ENCODE measurements at places on chromosomes 5 and 9.

DNA sequence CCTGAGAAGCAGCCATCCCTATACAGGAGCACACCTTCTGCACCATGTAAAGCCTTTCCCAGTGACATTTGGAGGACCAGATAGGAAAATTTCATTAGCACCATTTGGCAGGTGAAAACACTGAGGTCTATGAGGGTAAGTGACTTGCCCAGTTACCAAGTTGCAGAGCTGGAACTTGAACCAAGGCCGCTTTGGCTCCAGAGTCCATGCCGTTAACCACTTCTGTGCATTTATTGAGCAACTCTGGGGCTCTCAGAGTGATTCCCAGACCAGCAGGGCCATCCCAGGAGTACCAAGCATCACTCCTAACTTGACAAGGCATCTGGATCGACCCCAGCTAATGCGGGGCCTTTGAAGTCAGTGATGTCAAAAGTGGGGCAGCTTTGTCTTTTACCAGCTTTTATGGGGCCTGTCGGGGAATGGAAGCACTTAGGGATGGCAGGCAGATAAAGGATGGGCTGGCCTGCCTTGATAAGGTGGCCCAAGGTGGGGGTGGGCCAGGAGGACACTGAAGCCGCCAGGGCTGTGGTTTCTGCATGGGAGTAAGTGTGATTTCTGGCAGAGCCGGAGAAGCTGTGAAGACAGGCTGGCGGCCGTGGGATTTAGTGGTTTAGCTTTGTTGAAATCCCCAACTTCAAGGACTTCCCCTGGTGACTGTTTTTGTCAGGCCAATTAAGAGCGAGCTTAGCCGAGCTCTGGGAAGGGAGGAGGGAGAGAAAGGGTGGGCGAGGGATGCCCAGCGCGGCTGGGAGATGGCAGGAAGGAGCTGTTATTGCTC, 127.3 kb downstream of the MACROH2A1 start:
- DNase-seq = no peak

- no peak for DNase-seq
These were observed 41.9 kb upstream of the SAP30L start for GRCh38 chr5:154403776-154404387.

DNA sequence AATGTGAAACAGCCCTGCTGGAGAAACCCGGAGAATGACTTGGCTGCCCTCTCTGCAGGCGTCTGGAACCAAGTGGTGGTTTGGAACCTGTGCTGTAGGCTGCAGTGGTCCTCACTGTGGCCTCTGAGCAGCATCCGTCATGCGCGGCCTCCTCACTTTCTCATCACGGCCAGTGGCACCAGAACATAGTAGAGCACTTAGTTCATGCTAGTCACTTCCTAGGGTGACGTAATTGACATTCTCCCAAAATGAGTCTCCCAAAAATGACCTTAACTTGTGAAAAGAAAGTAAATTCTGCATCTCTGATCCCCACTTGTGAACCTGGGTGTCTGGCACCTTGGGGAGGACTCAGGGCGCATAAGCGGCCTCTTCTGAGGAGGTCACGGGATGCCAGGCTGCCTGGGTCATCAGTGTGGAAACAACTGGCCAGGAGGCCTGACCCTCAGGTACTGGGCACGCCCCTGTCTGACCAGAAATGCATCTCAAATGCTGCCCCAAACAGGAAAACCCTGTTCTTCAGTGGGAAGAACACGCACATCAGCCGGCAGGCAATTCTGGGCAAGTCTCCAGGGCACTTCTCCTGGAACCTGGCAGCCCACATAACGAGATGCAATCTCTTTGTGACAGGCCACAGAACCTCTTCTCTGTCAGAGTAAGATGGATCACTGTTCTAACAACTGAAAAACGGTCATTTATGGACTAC, 36.6 kb upstream of the SPTLC1 start:
- no peak for DNase-seq

GRCh38 chr9:126531035-126531571, 82.6 kb upstream of the LMX1B start:
- no peak for DNase-seq

DNA sequence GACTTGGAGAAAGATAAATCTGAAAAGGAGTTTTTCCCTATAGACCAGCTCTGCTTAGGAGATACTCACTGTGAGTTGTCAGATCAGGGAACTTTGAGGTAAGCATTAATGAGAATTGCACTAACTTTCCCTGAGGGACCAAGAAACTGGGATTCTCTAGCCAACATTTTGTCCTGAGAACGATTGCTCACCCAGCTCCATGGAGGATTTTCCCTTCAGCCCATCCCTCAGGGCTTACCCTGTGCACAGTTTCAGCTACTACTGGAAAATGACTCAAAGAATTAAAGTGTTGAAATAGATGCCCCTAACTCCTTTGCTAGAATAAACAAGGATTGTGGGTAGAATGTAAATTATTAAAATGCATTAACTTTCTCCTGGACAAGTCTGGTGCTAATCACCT, 237.2 kb upstream of the IL12B start:
- no peak for DNase-seq

DNA sequence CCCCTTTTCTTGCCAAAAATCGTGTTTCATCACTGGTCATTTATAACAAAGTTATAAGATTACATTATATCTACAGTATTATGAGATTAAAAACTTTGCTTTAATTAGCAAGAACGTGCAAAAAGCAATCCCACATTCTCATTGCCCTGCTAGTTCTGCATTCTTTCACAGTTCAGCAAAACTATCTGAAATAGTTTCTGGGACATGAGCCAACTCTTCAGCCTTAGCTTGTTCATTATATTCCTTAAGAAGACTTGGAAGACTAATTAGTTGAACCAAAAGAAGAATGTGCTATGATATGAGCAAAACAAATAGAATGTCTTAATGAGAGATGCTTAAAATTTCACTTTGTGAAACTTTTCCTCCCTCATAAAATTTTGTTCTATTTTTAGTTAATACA, 76.7 kb downstream of the ITGA1 start:
- no peak for DNase-seq

DNA sequence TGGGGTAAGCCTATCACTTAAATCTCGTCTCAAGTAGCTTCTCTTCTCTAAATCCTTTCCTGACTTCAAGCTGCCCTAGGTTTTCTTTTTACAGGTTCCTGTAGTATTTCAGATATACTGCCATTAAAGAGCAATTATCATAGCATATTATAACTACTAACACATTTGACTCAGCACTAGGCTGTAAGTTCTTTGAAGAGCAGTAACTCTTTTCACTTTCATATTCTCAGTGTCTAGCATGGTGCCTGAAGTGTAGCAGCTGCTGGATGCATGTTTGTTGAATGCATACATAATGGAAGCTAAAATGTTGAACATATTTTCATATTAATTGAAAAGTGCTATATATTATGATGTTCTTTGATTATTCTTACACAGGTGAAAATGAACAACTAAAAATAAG, 22.5 kb downstream of the CCDC152 start:
- no peak for DNase-seq

GRCh38 chr9:16682273-16682672, 188.2 kb downstream of the BNC2 start:
- no peak for DNase-seq

GRCh38 chr9:77215874-77216273, 38.5 kb downstream of the VPS13A start:
- no peak for DNase-seq

DNA sequence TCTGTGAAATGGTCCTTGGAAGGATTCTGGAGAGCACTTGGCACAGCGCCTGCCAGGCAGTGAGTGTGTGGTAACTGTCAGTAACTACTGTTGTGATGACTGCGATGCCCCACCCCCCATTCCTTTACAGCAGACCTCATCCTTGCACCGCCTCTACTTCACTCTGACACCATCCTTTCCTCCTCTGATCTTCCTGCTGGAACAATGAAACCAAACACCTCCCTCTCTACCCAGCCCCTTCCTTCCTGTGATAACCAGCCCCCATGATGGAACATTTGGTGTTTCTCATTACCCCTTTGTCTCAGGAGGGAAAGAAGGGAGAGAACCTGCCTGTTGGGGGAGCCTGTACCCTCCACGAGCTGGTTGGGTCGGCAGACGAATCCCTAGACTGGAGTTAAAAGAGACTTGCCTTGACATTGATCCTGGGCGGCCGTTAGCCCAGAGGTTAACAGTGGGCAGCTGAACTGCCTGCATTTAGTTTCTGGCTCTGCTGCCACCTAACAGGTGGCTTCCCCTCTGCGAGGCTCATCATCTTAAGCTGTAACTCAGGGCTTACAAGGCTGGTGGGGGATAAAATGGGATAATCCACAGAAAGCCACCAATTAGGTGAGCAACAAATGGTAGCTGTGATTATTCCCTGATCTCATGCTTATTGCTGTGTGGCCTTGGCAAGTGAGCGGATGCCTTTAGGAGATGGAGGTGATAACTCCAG, 34.2 kb upstream of the GRPEL2 start:
- no peak for DNase-seq

- DNase-seq = no peak
These were observed 345.7 kb upstream of the PCSK5 start for GRCh38 chr9:75544815-75545214.

GRCh38 chr5:97914483-97914882, 731.4 kb upstream of the RIOK2 start:
- no peak for DNase-seq

DNA sequence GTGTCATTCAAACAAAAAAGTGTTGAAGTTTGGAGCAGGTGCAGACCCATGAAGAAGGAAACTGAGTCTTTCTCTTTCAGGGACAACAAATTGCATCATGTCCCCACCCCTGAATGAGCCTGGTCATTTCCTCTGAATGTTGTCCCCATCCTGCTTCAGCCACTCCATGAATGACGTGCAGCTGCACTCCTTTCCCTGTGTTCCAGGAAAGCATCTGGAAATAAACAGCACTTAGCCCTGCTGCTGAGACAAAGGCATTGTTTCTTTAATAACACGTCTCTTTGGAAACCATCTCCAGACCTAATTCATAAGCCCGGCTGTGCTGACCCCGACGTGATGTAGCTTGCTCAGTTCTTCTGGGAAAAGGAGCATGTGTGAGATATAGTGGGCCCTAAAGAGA, 682.3 kb downstream of the BRINP1 start:
- DNase-seq = no peak

DNA sequence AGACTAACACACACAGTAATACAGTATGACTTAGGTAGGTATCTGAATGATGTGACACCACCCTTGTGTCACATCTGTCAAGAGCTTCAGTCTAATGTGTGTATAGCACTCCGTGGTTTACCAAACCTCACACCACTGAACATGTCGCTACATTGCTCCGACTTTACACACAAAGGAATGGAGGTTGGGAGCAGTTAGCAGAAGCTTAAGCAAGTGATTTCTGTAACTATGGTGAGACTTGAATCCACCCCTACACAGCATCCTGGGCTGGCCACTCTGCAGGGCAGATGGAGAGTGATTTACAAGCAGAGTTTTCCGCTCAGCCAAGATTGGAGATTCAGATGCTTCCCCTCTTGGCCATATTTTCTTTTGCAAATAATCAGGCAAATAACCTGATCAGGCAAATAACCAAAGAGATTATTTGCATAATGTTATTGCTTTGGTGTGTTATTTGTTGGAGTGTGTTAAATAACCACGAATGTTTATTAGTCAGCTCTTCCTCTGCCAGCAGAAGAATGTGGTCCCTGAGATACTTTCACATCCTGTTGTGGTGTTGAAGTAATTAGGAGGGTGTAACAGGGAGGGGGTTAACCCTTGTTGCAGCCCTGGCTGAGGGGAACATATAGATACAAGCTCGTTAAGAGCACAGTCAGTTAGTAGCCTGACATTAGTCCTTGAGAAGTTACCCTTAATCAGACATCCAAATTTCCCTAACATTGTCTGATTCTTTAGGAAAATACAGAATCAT, 92.8 kb downstream of the SNX18 start:
- no peak for DNase-seq

DNA sequence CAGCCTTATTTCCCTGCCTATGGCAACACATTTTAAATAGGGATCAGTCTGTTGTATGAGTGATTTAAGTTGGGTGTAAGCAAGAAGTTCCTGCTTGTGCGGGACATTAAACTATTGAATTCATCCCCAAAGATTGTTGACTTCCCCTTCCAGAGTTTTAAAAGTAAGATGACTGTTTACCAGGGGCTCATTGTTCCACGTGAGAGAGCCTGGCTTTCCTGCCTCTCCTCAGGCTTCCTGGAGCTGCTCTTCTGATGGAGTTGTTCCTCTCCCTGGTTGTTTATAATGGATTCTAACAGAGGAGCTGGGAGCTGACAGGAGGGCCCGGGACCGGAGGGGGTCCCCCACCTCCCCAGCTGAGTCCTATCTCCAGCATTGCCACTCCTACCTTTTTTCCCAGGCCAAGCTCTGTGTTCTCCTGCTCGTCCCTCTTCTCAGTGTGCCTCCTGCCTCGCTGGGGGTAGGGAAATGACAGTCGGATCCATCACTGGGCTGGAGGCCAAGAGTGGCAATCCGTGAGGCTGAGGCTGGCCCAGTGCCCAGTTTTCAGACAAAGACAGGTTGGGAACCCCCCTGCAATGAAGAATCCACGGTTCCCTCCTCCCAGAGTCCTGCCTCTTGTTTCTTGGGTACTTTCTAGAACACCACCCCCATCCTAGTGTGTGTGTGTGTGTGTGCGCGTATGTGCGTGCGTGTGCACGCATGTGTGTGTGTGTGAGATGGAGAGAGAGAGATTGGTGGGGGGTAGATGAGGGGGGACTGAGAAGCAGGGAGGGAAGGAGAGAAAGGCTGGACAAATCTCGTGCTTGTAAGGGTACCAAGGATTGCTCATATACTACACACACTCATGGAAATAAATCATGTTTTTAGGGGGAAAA, 123.7 kb upstream of the NFIB start:
- DNase-seq = no peak

GRCh38 chr5:137091472-137091871, 407.7 kb downstream of the SPOCK1 start:
- no peak for DNase-seq

DNA sequence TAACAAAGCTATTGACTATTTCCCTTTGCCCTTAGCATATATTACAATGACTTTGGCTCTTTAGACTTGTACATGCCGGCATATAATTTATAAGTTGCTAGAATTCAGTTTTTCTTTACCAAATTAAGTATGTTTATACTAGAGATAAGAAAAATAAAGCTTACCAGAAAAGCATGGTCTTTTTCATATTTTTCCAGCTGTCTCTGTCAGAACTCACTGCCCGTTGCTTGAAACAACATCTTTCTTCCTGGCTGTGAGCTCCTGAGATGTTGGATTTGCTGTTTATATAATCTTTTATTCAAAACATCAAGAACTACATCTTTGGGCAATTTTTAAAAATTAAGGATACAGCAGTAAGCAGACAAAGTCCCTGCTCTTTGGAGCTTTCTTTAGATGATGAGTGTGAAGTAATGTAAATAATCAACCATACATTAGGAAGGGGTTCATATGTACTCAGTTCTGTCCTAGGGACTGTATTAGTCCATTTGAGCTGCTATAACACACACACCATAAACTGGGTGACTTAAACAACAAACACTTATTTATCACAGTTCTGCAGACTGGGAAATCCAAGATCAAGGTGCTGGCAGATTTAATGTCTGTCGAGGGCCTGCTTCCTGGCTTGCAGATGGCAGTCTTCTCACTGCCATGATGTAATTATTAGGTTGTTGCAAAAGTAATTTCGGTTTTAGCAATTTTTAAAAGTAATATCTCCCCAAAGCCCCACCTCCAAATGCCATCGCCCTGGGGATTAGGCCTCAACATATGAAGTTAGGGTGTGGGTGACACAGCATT, 45.4 kb upstream of the RANBP3L start:
- DNase-seq = no peak
